Panc1 (cell line): ENCODE measurements at places on chromosomes 11 and 22. TPM values are rescaled to one million over a fixed set of nuclear protein-coding genes. Genes with fewer than 3 reads are reported as not detected.

DNA sequence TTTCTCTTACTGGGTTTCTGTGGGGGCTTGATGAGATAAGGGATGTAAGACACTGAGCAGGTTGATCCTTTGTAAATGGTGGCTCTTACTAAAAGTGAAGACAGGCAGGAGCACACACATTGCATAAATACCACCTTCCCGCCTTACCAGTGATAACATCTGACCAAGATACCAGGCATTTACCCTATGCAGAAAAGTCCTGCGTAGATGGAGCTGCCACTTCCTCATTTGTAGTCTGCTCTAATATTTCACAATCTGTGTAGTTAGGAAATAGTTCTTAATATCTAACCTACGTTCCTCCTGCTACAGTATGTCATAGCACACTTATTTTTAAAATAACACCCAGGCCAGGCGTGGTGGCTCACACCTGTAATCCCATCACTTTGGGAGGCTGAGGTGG, 23.9 kb upstream of the SWAP70 start:
- H3K27me3 ChIP-seq, result no peaks in the 10 kb centered on the region
- no peaks in the 10 kb centered on the region for H3K36me3 ChIP-seq
- no peak overlapping the region for H3K27ac ChIP-seq
- H3K4me3 ChIP-seq, result no peak overlapping the region
- no peak for DNase-seq

- no peak overlapping the region for H3K27ac ChIP-seq
- no peaks in the 10 kb centered on the region for H3K36me3 ChIP-seq
- peaks cover 20% of the 10 kb centered on the region for H3K27me3 ChIP-seq
- DNase-seq, result no peak
- H3K4me3 ChIP-seq, result no peak overlapping the region
- no peaks in the 10 kb centered on the region for H3K4me1 ChIP-seq
Observed at GRCh38 chr11:125227151-125227550, 62.6 kb downstream of the PKNOX2 start.

DNA sequence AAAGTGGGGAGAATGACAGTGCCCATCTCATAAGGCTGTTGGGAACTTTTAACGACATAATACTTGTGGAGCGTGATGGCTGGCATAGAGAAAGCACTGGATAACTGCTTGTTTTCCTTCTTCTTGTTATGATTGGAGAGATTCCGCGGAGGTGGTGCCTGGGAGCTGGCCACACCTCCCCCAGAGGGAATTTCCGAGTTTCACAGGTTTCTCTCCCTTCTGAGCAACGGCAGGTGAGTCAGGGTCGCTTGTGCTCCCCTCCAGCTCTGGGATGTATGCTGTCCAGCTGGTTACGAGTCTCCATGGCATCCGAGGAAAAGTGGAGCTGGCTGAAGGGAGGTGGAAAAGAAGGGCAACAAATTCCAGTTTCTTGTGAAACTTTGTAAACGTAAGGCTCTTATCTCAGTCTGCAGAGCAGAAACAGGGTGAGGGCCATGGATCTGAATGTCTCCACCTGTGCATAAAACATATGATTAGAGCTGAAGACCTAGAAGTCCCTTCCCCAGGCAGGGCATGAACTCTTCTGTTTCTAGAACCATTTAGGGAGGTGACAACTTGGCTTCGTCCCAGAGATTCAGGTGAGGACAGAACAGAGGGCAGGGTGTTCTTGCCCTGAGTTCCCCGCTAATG, 10.0 kb upstream of the PLET1 start:
- DNase-seq, result no peak
- no peak overlapping the region for H3K4me3 ChIP-seq
- no peaks in the 10 kb centered on the region for H3K36me3 ChIP-seq
- no peak overlapping the region for H3K27ac ChIP-seq
- H3K27me3 ChIP-seq, result no peaks in the 10 kb centered on the region

The C11orf86 gene
- total RNA-seq, result 0.28 TPM

The ST14 gene
- total RNA-seq, result 1.8 TPM

DNA sequence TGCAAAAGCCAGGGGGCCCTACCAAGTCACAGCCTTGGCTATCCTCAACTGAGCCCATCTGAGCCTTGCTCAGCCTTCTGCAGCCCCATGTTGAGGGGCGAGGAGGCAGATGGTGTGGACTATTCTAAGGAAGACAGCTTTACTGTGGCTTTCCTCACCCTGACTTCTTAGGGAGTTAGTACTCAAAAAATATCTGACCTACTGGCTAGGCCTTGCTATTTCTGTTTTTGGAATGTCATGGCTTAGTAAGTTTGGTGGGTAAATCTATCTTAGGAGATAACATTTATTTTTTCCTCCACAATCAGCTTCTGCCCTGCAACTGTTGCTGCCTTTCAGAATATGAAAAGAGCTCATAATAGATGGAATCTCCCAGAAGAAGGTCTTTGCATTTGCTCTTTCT, 80.9 kb downstream of the LDLRAD3 start:
- peaks cover 7% of the 10 kb centered on the region for H3K4me1 ChIP-seq
- no peaks in the 10 kb centered on the region for H3K27me3 ChIP-seq
- no peak overlapping the region for H3K27ac ChIP-seq
- no peak for DNase-seq
- no peaks in the 10 kb centered on the region for H3K36me3 ChIP-seq

The RAPSN gene
- total RNA-seq, result 1.8 TPM
